Gastrocnemius medialis (tissue), 4 donors: ENCODE measurements at places on chromosomes 7 and 10. TPM values are rescaled to one million over a fixed set of nuclear protein-coding genes. Genes with fewer than 3 reads are reported as not detected.

DNA sequence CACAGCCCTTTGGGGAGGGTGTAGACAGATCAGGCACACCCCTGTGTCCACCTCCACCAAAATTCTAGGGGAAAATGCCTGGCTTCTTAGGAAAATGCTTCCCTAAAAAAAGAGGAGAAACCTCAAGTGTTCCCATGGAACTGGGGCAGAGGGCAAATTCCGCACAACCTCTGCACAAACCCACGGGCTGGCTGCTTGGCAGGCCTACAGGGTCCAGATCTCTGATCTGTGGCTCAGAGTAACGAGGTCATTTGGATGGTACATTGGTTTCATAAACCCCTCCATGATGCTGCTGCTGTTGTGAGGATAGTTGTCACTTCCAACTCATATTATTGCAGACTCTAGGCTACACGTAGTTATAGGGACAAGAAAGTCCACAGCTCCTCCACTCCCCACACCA lies 16.0 kb downstream of the LGI1 start:
- no peaks in the 10 kb centered on the region for H3K36me3 ChIP-seq
- DNase-seq, result no peak
- no peak overlapping the region for H3K27ac ChIP-seq

The COA1 gene
- total RNA-seq, result 52.2 TPM

- no peaks in the 10 kb centered on the region for H3K4me1 ChIP-seq
- H3K27ac ChIP-seq, result no peak overlapping the region
- DNase-seq, result no peak
- no peaks in the 10 kb centered on the region for H3K36me3 ChIP-seq
These were observed 16.6 kb upstream of the FAM170B start for GRCh38 chr10:49150426-49150825.

The DEPP1 gene
- total RNA-seq, result 141 TPM

The MYL7 gene
- total RNA-seq, result not detected

DNA sequence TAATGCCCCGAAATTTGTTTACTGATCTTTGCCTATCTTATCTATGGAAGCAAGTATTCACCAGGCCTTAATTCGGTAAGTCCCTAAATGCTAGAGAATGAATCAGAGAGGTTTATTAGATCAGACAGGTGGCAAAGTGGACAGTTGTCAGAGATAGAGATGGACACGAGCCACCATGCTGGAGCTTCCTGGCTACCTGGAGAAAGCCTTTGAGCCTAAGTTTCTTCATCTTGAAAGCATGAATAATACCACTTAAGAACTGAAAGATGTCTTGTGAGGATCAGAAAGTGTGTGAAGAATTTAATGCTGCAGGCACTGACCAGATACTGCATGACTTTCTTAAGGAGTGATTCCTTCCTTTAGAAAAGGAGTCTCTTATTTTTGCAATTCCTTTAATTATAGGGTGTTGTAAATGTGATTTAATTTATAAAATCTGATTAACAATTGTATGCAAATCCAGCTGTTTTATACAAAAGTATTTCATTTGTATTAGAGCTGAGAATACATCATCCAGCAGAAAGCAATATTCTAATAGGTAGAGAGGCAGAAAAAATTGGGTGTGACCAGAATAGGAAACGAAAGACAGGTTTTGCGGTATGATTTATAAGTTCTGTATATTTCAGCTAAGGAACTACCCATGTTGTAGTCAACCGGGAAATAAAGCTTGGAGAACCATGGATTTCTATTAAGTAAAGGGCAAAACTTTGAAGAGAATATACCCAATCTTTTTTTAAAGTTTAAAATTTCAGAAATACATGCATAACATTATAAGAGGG lies 82.7 kb downstream of the SMURF1 start:
- H3K27me3 ChIP-seq, result no peaks in the 10 kb centered on the region
- DNase-seq, result no peak
- peaks cover 11% of the 10 kb centered on the region for H3K36me3 ChIP-seq
- H3K4me1 ChIP-seq, result no peaks in the 10 kb centered on the region
- no peak overlapping the region for H3K27ac ChIP-seq

GRCh38 chr7:16071246-16071857 lies 350.0 kb downstream of the CRPPA start:
- no peaks in the 10 kb centered on the region for H3K4me1 ChIP-seq
- H3K36me3 ChIP-seq, result no peaks in the 10 kb centered on the region
- no peaks in the 10 kb centered on the region for H3K27me3 ChIP-seq
- DNase-seq, result no peak
- no peak overlapping the region for H3K27ac ChIP-seq
- H3K4me3 ChIP-seq, result no peak overlapping the region
